ENCODE measurements at places on chromosomes 1 and 21. TPM values are rescaled to one million over a fixed set of nuclear protein-coding genes. Genes with fewer than 3 reads are reported as not detected.

The KDF1 gene
- polyA plus RNA-seq = 6.9 TPM

The TRIM58 gene
- polyA plus RNA-seq = 0.17 TPM

GRCh38 chr1:156922986-156923669 lies 2.7 kb downstream of the LRRC71 start:
- no peak overlapping the region for H3K4me3 ChIP-seq
- no peaks in the 10 kb centered on the region for H3K4me1 ChIP-seq
- no peak overlapping the region for H3K27ac ChIP-seq

The FYB2 gene
- polyA plus RNA-seq = not detected

DNA sequence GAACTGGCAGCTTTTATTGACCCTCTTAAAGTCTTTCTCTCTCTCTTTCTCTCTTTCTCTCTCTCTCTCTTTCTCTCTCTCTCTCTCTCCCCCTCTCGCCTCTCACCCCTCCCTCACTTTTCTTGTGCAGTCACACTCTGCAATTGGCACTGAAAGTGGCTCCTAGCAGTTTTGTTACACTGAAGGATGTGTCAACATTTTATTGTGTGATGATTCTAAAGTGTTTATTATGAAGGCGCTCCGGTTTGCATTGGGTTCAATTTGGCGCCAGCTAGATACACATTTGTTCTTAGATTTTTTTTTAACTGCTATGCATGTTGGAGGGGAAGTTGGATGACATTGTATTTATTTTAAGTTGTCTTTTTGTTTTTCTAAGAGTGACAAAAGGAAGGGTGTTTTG lies 64.0 kb upstream of the CHRM3 start:
- H3K4me3 ChIP-seq = no peak overlapping the region
- no peaks in the 10 kb centered on the region for H3K27me3 ChIP-seq
- no peak overlapping the region for H3K27ac ChIP-seq
- H3K36me3 ChIP-seq = no peaks in the 10 kb centered on the region
- no peaks in the 10 kb centered on the region for H3K4me1 ChIP-seq
- DNase-seq = no peak

All from naive thymus-derived CD4-positive, alpha-beta T cell (primary cell).